ENCODE measurements at places on chromosomes 12 and 14.

DNA sequence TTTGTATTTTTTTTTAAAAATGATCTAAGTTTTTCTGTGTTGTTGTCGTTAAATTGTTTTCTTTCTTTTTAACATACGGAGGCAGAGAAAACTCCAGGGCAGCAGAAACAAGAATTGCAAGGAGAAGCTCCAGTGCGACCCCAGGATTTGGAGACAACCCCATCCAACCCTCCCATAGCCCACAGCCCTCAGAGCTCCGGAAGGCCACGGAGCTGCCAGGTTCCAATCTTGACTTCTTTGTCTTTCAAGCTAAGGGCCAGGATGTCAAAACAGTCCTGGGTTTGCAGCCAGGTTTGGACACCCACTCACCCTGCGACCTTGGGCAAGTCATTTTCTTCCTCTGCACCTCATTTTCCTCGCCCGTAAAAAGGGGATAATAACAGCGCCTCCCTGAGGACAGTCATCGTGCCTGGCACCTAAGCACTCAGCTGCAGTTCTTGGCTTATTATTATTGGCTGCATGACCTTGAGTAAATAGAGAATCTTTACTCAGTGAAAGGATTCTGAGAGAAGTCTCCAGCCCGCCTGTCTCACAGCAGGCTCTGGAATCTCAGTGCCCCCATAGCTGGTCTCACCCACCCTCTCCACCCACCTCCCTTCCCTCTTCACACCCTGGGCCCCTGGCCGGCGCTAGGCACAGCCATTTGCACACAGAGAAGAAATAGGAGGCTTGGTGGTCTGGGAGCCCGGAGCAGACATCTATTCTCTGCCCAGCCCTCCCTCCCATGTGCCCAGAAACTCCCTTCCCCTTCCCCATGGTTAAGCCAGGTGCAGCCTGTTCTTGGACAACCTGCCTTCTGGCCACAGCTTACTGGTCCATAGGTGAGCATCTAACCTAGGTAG lies 79.4 kb upstream of the BCL11B start:
- no peak for DNase-seq

DNA sequence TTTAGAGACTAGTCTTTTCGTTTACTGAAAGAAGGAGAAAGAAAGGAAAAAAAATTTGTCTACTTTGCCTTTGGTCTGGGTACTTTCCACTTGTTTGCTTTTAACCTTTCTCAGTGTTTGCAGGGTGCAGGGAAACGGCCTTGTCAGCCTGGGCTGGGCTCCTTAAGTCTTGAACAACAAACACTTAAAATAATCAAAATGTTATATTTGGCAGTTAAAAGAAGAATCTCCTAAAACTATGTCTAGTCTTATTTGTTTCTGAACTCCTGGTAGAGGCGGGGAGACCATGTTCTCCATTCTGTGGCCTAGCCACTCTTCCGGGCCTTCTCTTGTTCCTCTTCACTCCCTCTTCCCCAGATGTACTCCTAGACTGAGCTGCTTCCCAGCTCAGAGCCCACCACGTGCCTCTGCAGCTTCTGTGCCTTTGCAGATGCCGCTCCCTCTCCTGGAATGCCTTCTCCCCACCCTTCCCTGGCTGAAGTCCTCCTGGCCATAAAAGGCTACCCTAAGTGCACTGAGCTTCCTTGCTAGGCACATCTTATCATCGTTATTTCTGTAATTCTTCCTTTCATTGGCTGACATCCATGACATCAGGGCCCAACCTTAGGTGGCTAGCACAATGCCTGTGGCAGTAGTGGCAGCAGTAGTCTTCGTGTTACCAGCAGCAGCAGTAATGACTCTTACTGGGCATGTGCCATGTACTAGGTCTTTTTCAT lies 432.9 kb downstream of the ZFP36L1 start:
- peak; percentile 55 for DNase-seq

DNA sequence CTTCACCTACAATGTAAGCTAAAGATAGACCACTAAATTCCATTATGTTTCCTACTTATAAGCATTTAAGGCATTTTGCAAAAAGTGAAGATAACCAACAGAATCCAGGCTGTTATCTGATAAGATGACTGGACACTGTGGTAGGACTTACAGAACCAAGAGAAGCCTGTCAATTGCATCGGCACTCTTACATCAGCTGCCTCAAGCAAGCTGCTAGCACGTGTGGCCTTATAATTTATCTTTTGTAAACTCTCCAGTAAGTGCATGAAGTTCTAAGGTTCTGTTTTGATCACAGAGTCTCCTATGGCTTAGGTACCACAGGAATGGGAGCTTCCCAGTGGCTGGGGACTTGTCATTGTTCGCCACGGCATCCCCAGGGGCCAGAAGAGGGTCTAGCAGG lies 88.7 kb downstream of the TRAFD1 start:
- no peak for DNase-seq

DNA sequence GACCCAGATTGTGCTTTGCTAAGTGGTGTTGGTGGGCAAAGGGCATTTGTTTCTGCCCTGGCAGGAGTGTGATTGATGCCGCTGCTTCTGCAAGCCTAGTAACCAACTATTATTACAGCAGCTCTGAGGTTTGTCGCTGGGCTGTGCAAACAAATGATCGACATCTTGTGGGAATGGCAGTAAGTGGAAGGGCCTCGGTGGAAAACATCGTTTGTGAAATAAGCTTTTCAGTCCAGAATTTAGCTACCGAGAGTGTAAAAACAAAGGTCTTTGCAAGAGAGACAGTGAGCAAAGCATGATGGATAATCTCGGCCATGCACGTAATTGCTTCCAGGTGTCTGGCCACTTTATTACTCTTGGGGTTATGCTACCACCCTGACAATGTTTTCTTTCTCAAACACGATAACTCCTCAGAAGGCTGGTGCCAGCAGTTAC lies 397.7 kb upstream of the PRICKLE1 start:
- no peak for DNase-seq

DNA sequence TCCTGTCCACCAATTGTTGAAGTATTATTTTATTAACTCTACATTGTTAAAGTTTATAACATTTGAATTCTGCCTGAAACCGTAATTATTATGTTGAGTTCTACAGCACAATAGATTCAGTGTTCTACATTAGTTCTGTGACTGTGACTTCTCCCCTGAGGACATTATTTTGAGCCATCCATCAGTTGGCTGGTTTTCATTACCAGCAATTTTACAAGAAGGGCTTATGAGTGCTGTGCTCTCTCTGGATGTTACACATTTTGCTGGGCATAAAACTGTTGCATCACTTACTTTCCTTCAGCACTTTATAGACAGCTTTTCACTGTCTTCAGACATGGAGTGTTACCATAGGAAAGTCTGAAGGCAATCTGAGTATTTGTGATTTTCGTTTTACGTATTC lies 118.2 kb upstream of the KITLG start:
- no peak for DNase-seq

Measured in left ventricle myocardium inferior (tissue), 1 donor.